Naive B cell (primary cell): ENCODE measurements at places on chromosomes 4 and X. TPM values are rescaled to one million over a fixed set of nuclear protein-coding genes. Genes with fewer than 3 reads are reported as not detected.

MAD2L1 gene
- polyA plus RNA-seq = 6.8 TPM

EGF gene
- polyA plus RNA-seq = 0.44 TPM

LRAT gene
- polyA plus RNA-seq = not detected

IL2 gene
- polyA plus RNA-seq = not detected

HERC5 gene
- polyA plus RNA-seq = 8.2 TPM

SULT1E1 gene
- polyA plus RNA-seq = not detected

ZNF330 gene
- polyA plus RNA-seq = 26.5 TPM

ELF4 gene
- polyA plus RNA-seq = 8.7 TPM

ERAS gene
- 0.51 TPM for polyA plus RNA-seq

FOXP3 gene
- 0.17 TPM for polyA plus RNA-seq

INPP4B gene
- polyA plus RNA-seq = 0.39 TPM

HDAC6 gene
- 25.7 TPM for polyA plus RNA-seq

TAPT1 gene
- polyA plus RNA-seq = 119 TPM

HERC3 gene
- 44.7 TPM for polyA plus RNA-seq

RAB39B gene
- polyA plus RNA-seq = 5.1 TPM
